Stimulated activated CD8-positive, alpha-beta memory T cell treated with anti-CD3 and anti-CD28 coated beads, Interleukin-7, amount 100 ng/mL, for 1 hour (primary cell): ENCODE measurements at places on chromosomes 1 and 21.

DNA sequence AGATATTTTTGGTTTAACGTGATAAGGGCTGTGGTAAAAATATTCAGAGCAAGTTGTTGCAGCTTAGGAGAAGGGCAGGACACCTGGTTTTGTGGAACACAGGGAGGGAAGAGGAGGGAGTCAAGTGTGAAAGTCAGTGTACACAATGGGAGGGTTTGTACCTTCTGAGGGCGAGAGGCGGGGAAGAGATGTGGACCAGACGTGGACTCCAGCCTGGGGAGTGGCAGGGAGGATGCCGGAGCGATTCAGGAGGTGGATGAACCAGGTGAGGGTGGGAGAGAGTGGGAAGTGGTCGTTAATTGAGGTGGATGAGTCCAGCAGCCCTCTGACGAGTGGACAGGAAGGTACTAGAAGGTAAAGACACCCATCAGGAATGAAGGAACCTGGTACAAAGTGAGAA, 52.2 kb upstream of the IRF2BP2 start:
- no peak for DNase-seq

DNA sequence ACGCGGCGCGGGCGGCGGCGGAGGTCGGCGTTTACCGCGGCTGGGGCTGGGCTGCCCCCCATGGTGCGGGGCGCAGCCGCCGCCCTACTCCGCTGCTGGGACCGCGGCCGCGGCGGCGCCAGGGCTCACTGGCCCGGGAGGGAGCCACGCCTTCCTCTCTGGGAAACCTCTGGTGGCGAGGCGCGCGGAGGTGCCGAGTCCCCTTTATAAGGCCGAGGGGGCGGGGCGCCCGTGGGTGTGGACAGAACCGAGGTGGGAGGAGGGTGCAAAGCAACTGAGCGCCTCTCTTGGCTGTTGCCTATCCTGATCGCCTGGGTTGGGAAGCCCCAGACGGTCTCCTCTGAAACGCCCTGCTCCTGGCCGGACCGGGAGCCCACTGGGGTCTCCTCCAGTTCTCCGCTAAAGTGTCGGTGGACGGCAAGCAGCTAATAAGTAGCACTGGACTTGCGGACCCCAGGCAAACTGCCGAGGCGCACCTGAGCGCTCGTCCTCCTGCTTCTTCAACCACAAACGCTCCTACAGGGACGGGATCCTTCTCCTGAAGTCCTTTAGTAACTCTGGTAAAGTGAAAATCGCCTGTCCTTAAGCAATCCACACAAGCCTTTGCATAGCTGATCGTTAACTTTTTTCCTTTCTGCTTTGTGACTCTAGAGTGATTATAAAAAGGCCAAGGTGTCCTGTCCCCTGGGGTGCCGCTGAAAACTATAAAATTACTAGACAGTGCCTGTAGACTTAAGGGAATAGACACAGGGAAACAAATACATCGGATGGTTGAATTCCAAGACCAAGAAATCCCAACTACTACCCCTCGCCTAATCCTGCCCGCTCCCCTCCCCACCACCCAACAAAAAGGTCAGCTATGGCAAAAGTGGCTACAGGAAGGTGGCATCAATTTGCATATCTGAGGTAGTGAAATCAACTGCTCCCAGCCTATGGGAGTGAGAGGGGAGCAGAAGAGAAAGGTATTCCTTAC, at the start of gene PTGER3:
Gene PTGER3, minus strand, starts transcription at position 182 of the 973 bp plus-strand sequence. CDS start 239 bp downstream, outside the sequence.
- DNase-seq, result no peak

- DNase-seq, result no peak
Measured at GRCh38 chr1:229278120-229278741, 7.3 kb downstream of the RAB4A start.

GRCh38 chr1:210618369-210618768, 289.7 kb downstream of the HHAT start:
- DNase-seq, result no peak

DNA sequence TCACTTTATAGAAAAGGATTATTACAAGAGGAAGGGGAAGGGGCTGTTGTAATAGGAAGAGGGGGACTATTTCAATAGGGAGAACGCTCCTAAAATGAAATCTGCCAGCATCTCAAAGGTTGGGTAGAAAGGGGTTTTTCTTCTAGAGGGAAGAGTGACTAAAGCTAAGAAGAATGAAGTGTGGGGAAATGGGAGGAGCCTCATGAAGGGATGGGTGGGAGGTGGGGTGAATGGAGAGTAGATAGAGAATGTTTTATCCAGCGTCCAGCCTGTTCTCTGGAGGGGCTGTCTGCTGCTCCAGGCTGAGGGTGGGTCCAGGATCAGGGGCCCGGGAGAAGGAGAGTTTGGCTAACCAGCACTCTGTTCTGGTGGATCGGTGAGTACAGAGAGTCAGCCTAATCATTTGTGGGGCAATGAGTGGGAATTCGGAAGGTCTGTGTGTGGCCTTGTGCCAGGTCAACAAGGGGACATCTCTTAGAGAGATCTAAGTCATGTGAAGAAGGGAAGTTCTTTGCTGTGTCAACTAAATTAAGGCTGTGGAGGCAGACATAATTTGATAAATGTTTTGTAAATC, 25.2 kb downstream of the VN1R5 start:
- no peak for DNase-seq

GRCh38 chr21:15688016-15688415, 41.8 kb upstream of the USP25 start:
- DNase-seq, result no peak

DNA sequence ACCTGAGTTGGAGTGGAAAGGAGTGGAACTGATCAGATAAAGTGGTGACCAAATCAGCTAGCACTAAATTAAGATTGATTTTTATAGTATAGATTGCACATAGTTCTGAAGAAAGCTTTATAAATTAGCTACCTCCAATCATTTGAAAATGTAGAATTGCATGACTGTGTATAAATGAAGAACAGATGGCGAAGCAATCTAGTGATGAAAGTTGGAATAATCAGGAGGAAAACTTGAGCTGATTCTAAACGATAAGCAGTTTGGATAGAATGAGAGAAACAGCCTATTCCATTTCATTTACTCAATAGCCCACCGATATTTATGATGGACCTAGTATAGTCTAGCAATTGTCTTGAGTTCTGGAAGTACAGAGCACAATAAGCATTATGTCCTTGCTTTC, 661.5 kb downstream of the PLA2G4A start:
- DNase-seq, result no peak

DNA sequence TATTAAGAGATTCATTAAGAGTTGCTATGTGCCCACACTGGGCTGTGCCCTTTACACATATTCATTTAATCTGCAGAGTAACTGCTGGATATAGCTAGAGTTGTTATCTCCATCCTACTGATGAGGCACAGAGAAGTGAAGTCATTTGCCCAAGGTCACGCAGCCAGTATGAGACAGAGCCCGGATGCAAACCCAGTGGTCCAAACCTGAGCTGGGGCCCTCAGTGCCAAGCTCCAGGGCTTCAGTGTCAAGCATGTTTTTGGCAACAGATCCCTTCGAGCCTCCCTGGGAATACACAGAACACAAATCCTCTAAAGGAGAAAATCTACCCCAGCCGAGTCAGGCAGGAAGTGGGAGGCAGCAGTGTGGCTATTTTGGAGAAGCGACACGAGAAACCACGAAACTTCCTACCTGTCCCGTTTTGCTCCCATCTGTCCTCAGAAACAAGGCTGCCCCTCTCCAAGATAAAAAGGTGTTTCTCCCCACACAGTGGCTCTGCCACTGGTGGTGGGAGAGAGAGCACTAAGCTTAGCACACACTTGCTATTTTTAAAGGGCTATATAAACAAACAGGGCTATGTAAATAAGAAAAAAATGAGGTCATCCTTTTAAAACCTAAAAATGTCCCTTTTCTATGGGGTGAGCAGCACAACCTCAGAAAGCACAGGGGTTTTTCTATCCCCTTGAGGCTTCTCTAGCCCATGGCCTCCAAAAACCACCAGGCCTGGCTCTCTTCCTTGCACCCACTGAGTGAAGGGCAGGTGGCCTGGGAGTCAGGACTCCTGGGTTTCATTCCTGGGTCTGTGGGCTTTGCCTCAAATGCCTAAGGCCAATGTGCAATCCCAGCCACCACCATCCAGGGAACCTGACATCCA, 138.6 kb upstream of the EDN2 start:
- DNase-seq, result no peak

- no peak for DNase-seq
Measured at GRCh38 chr1:953524-954320, 5.3 kb downstream of the NOC2L start.

- DNase-seq, result no peak
Measured at GRCh38 chr1:182662121-182662890, 22.1 kb downstream of the RGS8 start.

DNA sequence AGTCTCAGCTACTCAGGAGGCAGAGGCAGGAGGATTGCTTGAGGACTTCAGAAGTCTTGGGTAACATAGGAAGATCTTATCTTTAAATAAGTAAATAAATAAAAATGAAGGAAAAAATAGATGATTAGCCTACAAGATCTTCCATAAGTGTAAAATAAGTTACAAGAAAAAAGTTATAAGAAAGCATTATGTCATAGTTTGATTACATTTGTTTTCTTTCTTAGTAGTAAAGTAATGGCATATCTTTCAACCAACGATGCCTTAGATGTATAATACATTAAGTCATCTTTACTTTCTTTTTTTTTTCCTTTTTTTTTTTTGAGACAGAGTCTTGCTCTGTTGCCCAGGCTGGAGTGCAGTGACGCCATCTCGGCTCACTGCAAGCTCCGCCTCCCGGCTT, 46.5 kb downstream of the SNRPE start:
- no peak for DNase-seq
